Right ventricle myocardium inferior (tissue), 1 donor: ENCODE measurements at places on chromosomes 2 and 18.

DNA sequence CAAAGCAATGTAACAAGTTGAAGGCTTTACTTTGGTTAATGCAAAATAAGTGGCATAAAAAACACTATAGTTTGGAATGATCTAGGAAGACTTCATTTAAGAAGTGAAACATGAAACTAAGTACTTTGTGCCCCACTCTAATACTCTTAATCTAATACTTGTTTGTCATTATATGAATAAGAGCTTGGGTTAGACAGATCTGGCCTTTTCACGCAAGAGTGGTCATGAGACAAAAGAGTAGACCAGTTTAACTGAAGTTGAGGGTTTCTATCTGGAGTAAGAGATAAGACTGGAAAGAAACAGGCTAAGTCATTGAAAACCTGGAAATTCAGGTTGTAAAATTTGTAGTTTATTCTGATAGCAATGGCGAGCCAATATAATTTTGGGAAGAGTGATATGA, 2.8 kb downstream of the SLC30A6 start:
- DNase-seq = no peak

DNA sequence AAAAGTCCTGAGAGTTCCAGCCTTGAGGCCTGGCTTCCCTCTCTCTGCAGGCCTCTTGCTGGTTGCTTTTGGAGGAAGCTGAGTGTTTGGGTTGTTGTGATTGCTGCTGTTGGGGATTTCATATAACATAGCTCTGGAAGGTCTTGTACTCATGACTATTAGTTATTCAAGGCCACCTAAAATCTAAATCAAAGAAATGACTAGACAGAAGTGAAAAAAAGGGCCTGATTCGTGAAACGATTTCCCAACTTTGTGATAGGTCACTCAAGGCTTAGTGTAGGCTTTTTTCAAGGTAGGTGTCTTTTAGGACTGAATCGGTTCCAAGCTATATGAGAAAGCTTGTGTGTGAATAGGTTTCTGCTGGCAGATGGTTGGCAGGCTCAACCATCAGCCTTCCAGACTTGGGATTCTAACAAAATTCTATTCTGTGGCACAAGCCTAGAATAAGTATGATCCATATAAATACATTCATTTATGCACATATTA, 164.4 kb downstream of the FMNL2 start:
- DNase-seq = no peak

DNA sequence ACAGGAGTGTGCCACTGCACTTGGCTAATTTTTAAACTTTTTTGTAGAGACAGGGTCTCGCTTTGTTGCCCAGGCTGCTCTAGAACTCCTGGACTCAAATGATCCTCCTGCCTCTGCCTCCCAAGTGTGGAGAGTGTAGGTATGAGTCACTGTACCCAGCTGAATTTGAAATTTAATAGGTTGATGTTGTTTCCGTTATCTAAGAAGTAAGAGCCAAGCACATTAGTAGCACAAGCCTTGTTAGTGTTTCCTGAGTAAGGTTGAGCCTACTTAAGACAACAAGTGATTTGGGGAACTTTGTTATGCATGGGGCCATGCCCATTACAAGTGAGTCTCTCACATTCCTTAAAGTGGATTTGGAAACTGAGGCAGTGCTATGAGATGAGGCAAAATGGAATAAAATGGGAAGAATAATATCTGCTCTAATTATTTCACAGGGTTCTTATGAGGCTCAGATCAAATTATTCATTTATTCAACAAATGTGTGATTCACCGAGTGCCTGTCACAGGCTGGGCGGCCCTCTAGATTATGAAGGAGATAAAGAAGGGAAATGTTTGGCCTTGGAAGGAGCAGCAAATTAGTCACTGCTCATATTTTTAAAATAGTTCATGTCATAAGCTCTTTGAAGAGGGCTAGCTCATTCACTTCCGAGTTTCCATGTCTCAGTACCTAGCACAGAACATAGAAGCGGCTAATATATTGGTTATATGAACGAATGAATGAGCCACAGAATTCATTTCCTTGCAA, 217.2 kb downstream of the LDLRAD4 start:
- DNase-seq = no peak

GRCh38 chr2:231955758-231956472, 5.6 kb upstream of the DIS3L2 start:
- no peak for DNase-seq

- peak; percentile 17 for DNase-seq
These were observed 18.7 kb downstream of the ANO7 start for GRCh38 chr2:241207151-241207550.

DNA sequence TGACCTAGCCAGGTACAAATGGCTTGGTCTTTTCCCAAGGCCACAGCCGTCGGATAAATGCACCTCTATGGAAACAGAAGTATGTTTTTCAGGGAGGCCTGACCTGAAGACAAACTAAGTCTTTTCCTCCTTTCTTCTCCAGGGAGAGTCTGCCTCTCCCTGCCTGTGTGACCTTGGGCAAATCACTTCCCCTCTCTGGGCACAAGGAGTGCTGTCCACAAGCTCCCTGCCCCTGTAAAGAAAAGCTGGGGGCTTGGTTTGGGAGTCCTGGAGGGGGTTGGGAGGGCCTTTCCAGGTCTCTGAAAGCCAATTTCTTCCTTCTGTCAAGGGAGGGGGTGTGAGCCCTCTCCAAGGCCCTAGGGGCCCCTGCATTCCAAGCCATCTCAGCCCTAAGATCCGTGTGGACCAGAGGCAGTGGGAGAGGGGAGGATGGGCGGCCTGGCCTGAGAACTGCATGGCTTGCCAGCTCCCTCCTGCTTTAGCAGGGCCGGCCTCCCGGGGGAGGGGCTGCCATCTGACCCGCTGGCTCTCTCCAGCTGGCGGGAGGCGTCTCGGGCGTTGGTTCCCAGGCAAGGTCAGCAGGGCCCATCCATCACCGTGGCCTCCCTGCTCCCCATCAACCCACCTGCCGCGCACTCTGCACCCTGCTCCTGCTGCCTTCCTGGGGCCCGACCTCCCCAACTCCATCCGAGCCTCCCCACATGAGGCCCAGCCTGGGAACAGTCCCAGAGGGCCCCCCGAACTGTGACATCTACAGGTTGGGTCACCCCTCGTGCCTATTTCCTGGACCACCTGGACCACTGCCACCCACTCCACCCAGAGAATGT, 61.4 kb downstream of the SMAD7 start:
- DNase-seq = no peak

DNA sequence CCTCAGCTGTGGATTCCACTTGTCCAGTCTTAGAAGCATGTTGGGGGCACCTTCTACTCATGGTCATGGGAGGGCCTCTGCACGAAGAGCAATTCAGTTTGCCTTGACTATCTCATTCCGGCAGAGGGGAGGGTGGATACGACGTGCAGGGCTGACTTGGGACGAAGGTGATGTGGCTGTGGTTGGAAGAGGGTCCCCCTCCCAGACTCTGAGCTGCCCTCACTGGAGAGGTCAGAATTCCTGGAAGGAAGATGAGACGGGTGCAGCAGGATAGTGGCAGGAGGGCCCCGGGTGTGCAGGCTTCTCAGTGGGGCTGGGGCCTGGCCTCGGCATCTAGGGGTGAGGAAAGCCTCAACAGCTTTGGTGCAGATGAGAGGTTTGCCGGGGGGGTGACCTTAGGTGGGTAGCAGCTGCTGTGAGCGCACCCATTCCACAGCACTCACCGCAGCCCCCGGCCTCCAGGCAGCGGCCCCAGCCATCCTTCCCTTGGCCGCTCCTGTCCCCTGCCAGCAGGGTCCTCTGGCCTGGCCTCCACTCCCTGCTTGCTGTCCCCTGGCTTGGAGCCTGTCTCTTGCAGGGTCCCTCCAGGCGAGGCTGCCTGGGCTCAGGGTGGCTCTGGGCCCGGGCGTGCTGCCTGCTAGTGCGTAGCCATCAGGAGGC, 3.2 kb downstream of the RNPEPL1 start:
- DNase-seq = peak; percentile 40

GRCh38 chr2:45470531-45470930, 140.5 kb downstream of the SRBD1 start:
- no peak for DNase-seq

GRCh38 chr2:208012449-208012848, 12.9 kb downstream of the PLEKHM3 start:
- DNase-seq = no peak

DNA sequence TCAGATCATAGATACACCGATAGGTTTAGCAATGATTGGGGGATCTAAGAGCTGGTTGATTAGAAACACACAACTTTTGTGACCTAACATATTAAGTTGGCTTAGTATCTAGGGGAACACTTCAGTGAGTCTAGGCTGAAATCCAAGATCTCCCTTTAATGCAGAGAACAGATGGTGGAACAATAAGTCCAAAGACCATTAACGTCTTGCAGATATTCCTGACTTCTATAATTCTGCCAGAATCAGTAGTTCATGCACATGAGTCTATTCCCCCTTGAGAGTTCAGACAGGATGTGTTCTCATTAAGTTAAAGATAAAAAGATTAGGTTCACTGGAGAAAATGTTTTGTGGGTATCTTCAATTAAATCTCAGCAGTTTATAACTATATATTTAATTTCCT, 506.5 kb downstream of the TSN start:
- DNase-seq = no peak

DNA sequence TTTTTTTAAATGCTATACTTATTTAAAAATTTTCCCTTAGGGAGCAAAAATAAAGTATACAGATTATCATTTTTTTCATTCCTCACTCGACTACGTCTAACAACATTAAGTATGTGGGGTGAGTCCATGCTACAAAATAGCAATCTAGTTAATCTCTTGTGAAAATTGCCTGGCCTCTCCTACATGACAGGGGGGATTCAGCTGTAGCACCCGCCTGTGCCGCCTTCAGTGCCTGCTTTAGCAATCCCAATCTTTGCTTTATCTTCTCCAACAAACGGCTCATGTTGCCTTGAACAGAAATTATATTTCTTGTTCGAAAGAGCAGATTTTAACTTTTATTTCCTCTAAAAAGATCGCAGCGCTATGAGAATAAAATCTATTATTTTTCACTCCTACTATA, 2.4 kb upstream of the SOX11 start:
- DNase-seq = no peak

GRCh38 chr2:14632133-14632936, at the start of gene LRATD1:
LRATD1 (plus strand) TSS chr2:14632717; CDS start chr2:14633980, 1,263 bp downstream.
- peak; percentile 84 for DNase-seq

DNA sequence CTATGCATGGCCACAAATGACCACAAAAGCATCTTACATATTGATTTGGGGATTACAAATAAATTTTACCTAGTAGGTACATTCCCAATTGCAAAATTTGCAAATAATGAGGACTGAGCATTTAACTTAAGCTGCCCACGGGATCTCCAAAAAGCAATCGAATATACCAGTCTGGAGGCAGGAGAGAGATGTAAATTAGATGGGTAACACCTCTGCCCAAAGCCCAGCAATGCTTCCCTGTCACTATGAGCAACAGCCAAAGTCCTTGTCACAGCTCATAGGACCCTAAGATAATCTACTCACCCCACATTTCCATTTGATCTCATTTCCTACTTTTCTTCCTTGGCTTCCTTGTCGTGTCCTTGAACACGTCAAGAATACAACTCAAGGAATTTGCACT, 172.2 kb downstream of the SUCLG1 start:
- no peak for DNase-seq

DNA sequence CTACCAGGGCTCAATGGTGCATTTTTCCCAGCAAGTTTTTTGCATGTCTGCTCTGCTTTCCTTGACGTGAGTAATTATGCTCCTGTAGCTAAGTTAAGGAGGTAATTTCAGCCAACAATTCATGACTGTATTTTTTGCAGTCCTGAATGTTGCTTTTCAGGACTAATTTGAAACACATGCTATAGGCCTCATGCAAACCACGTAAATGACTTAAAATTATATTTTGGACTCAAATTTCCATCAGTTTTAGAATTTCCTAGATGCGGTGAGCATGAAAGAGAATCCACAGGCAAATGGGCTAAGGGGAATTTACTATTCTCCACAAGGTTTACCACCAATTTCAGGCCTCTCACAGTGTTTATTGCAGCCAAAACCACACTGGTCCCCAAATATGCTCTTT, 589.9 kb upstream of the LRRTM1 start:
- DNase-seq = no peak

DNA sequence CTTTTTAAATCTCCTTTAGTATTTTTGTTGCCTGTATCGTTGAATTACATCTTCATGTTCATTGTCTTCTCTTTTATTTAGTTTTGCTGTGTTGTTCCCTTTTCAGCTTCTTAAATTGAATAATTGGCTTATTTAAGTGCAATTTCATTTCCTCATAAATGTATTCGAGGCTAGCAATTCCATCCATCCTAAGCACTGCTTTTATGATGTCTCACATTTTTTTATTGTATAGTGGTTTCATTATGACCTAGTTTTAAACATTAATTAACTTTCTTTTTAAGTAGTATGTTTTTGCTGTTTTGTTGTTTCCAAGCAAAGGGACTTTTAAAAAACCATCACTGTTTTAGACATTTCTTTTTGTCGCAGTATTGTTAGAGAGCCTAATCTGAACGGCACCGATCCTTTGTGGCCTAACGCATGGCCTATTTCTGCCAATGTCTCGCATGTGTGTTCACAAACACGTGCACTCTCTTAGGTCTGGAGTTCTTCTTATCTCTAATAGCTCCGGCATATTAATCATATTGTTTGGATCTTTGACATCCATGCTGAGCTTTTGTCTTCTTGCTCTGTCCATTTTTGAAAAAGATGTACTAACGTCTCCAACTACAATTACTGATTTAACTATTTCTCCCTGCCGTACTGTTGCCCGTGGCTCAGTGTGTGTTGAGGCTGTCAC, 59.6 kb upstream of the ZNF516 start:
- DNase-seq = no peak

DNA sequence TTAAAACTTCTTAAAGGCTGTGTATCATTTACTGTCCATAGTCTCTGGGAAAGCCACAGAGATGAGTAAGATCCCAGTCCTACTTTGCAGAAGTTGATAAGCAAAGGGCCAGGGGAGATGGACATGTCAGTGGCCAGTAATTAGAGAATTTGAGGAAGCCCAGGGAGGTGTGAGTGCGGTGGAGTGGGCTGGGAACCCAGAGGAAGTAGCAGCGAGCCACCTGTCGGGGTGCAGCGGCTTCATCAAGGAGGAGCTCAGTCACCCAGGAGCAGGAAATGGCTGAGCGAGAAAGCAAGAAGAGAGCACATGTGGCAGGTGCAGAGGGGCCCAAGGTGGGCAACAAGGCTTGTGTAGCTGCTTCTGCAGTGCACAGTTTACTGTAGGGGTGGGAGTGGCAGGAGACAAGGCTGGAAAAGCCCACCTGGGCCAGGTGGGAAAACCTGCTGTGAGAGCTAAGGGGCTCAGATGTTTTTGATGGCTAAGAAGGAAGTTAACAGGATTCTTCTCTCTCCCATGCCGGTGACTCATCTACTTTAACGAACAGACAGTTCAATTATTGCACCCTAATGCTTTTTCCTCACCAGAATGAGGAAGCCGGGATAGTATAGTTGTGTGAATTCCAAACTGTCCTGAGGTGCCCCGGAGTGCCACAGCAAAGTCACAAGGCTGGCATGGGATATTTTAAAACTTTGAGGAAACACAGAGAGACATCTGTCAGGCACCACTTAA, 34.8 kb upstream of the MGAT5 start:
- DNase-seq = peak; percentile 68

GRCh38 chr18:13615432-13615861, 110.9 kb downstream of the FAM210A start:
- no peak for DNase-seq

DNA sequence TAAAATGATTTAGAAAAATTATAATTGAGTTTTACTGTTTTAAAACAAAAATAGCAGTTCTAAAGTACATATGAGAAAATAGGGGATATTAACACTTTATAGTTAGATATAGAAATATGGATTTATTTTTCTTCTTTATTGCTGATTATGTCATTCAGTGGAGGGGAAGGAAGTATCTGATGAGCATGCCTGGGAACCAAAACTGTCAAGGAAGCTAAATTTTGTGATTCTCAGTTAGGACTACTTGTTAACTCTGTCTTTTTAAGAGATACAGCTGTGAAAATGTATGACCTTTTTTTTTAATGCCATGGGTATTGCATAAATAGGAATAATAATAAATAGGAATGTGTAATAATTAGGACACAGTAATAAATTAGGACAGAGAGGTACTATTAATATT, 44.8 kb downstream of the ITGAV start:
- no peak for DNase-seq
